ENCODE measurements at places on chromosomes 4 and X.

DNA sequence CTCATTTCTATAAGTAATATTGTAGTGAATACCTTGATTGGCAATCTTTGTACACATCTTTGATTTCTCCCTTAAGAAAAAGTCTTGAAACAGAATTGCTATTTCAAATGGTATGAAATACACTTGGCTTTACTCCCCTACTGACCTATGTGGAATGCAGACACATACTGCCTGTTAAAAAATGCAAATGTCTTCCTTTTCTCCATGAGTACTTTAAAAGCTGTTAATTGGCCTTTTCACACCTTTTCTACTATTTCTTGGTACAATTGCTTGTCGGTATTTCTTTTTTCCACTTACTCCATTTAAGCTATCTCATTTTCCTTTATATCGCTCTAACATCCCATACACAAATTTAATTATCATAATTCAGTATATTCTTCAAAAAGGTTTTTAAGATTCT lies 87.2 kb downstream of the FRYL start:
- no peak for DNase-seq

DNA sequence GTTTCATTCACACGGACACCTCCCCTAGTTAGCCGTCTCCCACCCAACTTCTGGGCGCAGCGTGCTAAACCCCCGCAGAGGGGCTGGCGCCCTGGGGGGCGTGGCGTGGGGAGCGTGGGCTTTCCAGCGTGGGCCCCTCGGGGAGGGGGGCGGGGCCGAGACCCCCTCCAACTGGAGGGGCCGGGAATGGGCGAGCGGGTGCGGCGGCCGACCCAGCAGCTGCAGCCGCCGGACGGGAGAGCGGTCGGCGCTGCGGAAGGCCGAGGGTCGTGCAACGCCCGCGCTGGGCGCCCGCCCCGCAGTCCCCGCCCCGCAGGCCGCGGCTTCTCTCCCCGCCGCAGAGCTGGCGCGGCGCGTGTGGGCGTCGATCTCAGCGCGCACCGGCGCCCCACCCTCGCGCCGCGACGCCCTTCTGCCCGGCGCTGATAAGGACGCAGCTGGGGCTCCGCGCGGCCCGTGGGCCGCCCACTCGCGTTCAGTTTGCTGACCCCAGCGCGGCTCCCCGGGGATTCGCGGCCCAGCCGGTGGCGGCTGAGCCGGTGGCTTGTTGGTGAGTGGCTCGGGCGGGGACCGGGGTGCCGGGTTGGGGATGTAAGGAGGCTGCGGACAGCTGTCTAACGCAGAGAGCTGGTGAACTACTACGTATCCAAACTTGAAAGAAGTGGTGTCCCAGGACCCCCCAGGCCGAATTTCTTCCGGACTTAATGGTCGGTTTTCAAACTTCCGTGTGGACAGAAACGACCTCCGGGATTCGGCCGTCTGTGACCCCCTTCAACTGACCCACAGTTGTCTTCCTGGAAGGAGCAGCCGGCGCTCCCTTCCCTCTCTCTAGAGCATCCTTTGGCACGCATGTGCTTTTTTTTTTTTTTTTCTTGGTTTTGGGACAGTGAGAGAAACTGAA lies 1.5 kb downstream of the FHDC1 start:
- peak; percentile 6 for DNase-seq

GRCh38 chr4:114649908-114650307 lies 51.3 kb downstream of the UGT8 start:
- DNase-seq = no peak

DNA sequence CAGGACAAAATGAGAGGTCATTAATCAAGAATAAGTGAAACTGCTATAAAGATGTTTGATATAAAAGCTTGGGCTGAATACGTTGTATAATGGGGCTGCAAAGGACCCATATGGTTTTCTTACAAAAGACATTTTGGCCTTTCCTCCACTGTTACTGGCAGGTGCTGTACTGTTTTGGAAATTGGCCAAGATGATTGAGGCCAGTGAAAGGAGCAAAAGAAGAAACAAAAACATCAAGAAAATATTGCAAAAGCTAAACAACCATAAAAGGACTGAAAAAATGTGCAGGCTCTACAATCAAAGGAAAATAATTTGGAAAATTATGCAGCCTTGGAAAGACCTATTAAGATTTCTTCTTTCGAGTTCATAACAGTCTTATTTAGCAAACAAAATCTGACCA lies 222.2 kb upstream of the PPP1R2C start:
- no peak for DNase-seq

DNA sequence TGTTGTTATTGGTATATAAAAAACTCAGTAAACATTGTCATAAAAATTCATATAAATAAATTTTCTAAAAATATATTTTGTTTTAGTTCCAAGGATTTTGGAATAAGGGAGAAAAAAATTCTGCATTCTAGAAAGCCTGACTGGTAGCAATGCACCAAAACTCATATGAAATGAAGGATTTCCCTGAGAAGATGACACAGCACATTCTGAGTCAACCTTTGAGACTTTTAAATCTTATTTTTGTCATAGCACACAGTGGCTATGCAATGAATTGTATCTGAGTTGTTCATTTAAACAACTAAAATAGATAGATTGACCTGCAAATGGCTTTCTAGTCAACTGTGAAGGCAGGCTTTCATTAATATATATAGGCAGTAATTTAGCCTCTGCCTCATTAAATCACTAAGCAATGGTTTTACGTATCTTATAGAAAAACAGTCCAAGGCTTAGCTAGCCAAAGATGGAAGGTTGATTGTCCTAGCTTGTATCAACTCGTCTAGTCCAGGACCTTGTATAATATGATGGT lies 239.1 kb upstream of the NEIL3 start:
- DNase-seq = no peak

DNA sequence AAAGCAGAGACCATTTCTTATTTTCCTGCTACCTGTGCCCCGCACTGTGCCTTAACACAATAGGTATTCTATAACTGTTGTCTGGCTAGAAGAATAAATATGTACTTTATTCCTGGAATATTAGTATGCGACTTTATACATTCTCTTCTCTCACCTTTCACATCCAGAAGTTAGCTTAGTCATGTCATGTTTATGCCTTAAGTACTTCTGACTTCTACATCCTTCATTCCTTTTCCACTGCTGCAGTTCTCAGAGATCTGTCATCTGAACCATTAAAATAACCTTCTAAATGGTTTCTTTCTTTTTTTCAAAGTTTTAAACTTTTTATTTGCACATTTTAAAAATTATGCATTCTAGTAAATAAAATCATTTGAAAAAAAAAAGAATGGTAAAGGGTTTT lies 34.4 kb downstream of the KIF4A start:
- DNase-seq = no peak

DNA sequence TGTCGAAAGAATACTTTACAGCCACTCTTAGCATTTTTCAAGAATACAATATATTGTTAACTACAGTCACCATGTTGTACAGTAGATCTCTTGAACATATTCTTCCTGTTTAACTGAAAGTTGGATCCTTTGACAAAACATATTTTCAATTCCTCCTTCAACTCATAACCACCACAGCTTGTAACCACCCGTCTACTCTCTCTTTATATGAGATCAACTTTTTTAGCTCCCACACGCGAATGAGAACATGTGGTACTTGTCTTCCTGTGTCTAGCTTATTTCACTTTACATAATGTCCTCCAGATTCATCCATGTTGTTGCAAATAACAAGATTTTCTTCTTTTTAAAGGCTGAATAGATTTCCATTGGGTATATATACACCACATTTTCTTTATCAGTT lies 338.3 kb upstream of the IGFBP7 start:
- no peak for DNase-seq

DNA sequence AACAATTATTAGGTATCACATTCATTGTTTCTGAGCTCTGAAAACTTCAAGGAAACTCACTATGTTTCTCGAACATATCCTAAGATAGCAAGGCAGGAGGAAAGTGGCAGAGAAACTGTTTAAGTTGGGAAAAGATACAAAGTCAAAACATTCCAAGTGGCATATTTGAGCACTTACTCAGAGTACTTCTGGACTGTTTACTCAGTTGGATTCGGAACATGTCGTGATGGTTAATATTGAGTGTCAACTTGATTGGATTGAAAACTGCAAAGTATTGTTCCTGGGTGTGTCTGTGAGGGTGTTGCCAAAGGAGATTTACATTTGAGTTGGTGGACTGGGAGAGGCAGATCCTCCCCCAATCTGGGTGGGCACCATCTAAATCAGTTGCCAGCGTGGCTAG lies 298.3 kb downstream of the IL1RAPL2 start:
- DNase-seq = no peak

DNA sequence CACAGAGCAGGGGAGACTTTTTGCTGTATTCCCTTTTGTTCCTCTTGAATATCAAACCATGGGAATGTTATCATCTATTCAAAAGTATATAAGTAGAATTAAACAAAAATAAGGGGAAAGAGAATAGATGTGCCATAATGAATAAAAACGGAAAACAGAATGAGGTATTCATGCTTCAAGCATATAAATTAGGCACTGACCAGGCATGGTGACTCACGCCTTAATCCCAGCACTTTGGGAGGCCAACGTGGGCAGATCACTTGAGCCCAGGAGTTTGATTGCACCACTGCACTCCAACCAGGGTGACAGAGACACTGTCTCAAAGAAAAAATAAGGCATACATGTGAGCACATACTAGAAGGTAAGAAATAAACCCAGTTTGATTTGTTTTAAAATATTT lies 16.3 kb upstream of the NEUROG2 start:
- no peak for DNase-seq

DNA sequence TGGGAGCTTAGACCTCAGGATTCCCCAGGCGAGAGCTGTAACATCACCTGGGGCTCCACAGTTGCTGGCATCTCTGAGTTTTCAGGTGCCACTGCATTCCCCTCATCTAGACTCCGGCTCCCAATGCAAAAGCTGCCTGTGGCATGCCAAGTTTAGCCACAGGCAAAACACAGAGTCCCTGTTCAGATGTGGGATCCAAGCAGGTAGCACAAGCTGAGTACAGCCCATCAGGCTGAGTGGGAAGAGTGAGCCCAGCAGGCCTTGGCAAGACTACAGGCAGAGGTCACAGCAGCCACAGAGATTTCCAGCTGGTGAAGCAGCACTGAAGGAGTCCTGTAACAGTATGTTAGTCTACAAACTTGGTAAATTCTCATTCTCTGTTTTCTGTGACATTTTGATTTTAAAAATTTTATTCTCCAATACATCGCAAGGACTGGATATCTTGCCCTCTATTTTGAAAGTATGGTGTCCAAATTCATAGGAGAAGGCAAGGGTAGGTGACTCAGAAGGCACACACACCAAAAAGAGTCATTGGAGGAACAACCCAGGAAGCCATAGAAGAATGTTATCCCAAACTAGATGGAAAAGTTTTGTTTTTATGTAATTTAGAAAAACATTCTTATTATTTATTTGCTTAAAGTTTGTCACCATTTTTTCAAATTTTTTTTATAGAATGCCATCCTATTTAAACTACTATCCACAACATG lies 13.6 kb upstream of the CXCL2 start:
- no peak for DNase-seq

DNA sequence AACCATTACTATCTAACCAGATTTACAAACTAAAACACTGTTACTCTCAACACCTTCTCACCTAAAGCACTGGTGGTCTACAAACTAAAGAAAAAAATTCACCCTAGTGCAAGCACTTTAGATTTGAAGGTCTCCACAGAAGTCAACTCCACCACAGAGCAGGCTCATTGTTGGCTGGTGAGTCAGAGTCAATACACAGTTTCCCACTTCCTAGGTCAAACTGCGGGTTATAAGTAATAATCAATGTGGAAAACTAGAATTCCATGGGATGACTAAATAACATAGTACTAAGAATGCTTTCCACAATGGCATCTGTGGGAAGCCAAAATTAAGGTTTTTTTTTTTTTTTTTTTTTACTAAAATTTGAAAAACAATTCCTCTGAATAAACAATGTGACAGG lies 191.8 kb downstream of the PDGFC start:
- DNase-seq = no peak
